ENCODE measurements at places on chromosomes 2 and 18.

GRCh38 chr2:70738159-70738558 is 29.8 kb downstream of the ADD2 start:
- no peak for DNase-seq

DNA sequence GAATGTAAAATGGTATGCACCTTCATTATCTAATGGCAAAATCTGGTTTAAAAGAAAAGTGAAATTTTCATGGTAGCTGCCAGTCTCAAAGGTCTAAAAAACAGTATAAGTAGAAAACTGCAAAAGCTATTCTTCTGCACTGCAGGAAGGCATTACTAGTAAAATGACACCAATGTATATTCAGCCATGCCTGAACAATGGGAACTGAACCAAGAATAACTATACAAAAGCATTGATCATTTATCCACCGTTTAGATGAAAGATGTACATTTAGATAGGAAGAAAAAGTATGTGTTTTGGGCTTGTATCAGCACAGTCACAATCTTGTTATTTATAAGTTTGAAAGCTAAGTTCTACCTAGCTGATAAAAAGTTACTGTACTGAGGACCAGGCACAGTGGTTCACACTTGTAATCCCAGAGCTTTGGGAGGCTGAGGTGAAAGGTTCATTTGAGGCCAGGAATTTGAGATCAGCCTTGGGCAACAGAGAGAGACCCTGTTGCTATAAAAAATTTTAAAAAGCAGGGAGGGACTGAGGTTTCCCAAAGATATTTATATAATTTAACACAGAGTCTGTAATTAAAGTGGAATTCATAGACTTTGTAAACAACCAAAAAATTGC is 163.1 kb upstream of the WDSUB1 start:
- DNase-seq: no peak

DNA sequence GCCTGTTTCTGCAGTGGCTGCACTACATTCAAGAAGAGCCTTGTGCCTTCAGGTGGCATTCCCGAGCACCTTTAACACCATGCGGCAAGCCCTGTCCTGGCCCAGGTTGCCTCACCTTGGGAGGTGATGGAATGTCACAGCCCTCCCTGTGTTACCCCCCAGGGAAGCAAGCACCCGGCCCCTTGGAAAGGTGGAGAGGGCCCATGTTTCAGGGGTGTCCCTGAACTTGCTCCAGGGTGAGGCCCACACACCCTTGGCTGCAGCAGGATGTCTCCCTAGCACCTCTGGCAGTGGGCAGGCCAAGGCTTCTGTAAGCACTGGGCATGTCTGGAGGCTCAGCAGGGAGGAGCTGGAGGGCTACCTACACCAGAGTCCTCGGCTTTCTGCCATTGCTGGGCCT is 29.3 kb upstream of the ACAA2 start:
- no peak for DNase-seq

DNA sequence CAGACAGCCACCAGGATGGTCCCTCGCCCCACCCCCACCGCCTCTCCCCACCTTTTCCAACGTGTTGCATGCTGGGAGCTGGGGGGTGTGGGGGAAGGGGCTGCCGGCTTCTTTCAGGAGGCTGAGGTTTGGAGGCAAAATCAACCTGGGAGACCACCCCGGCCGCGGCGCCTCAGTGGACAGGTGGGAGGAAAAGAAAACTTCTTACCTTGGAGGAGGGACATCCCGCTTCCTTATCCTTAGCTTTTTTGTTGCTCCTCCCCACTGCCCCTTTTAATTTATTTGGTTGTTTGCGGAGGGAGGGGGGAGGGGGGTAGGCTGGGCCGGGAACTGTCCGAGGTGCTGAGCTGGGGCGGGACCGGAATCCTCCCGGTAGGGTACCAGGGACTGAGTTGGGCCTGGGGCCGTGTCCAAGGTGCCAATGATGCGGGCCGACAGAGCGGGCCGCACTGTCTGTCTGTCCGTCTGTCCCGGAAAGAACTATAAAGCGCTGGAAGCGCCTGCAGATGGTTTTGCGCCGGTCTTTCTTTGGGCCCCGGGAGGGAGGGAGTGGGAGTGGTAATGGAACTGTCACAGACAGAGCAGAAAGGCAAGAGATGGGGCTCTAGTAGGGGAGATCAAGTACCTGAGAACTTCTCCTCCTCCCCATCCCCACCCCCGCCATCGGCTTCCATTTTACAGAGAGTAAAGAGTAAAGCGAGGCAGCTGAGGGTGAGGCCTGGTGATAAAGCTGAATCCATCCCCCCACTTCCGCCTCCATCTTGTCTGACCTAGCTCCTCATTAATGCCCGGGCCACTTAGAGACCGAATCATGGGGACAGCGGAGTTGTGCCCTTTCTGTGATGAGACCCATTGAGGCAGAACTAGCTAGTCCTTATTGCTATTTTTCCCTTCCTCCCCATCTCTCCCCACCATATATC is 2.4 kb downstream of the CDK5R2 start:
- DNase-seq: no peak

DNA sequence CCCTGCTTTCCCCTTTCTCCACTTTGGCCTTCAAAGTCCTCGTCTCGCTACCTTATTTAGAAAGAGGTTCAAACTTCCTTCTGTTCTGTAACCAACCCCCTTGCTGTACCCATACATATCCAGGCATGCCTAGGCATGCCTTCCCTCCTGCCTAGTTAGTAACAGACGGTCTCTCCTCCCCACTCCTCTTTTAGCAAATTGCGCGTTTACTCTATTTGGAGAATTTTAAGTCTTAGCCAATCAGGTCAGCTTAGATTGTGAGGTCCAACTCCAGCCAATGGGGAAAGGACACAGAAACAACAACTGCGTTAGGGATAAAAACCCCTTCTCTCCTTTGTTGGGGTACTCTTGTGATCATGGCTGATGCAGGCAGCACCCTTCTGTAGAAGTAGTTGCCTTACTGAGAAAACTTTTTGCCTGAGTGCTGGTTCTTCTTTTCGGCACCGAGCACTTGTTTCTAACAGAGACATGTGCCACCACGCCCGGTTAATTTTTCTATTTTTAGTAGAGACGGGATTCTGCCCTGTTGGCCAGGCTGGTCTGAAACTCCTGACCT is 85.9 kb upstream of the FOXI3 start:
- no peak for DNase-seq

DNA sequence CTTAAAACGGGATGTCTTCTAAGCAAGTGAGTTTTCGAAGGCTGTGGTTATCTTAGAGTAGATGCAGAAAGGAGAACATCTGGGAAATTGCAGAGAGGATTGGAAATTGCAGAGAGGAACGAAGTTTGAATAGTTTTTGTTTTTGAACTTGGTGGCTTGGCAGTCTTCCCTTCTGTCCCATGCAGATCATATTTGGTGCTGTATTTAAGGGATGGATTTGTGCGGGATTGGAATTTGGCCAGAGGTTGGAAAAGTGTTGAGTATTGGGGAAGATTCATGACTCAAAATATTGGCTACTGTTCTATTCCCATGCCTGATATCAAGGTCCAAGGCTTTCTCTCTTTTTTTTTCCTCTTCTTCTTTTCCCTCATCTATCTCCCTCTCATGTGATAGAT is 18.2 kb downstream of the PTPRM start:
- DNase-seq: no peak

DNA sequence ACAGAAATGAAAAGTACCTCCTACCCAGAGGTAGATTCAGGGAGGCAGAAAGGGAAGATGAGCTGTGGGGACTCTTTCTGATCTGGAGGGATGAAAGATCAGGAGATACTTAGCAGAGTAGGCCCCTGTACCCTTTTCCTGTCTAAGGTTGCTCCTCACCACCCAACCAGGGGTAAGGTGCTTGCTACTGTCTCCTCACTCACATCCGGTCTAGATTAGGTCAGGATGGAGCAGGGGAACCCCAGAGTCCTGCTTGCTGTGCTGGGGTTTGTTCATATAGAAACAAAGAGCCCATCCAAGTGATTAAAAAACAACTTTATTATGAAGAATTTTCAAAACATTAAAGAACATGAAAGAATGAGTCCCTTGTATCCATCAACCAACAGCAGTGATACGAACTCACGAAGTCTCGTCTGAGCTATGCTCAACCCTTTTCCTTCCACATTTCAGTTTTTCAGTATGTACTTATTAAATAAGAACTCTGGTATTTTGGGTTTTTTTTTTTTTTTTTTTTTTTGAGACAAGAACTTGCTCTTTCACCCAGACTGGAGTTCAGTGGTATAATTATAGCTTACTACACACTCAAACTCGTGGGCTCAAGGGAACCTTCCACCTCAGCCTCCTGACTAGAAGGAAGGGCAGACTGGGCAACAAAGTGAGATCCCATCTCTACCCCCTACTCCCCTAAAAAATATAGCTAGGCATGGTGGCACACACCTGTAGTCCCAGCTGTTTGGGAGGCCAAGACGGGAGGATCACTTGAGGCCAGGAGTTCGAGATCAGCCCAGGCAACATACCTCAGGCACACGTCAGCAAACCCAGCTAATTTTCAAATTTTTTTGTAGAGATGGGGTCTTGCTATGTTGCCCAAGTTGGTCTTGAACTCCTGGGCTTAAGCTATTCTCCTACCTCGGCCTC is 28.5 kb upstream of the MCFD2 start:
- no peak for DNase-seq

GRCh38 chr2:67374949-67375348 is 22.2 kb upstream of the ETAA1 start:
- no peak for DNase-seq

GRCh38 chr18:12362473-12363174 is 14.4 kb downstream of the AFG3L2 start:
- no peak for DNase-seq

GRCh38 chr2:219689676-219690628 is 62.5 kb downstream of the SLC4A3 start:
- DNase-seq: no peak

- peak; percentile 59 for DNase-seq
Measured at GRCh38 chr18:22601481-22601880, 183.8 kb upstream of the CTAGE1 start.

DNA sequence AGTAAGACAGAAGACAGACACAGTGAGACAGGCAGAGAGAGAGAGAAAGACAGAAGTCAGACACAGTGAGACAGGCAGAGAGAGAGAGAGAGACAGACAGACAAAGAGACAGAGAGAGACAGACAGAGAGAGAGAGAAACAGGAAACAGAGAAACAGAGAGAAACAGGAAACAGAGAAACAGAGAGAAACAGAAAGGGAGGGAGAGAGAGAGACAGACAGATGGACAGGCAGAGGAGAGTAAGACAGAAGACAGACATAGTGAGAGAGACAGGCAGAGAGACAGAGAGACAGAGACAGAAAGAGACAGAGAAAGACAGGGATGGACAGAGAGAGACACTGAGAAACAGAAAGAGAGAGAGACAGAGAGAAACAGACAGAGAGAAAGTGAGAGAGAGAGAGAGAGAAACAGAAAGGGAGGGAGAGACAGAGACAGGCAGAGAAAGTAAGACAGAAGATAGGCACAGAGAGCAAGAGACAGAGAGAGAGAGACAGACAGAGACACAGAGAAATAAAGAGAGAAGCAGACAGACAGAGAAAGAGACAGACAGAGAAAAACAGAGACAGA is 109.3 kb upstream of the ANKRD30BL start:
- no peak for DNase-seq

GRCh38 chr18:45628979-45629958 is 14.0 kb downstream of the SLC14A2 start:
- DNase-seq: no peak

DNA sequence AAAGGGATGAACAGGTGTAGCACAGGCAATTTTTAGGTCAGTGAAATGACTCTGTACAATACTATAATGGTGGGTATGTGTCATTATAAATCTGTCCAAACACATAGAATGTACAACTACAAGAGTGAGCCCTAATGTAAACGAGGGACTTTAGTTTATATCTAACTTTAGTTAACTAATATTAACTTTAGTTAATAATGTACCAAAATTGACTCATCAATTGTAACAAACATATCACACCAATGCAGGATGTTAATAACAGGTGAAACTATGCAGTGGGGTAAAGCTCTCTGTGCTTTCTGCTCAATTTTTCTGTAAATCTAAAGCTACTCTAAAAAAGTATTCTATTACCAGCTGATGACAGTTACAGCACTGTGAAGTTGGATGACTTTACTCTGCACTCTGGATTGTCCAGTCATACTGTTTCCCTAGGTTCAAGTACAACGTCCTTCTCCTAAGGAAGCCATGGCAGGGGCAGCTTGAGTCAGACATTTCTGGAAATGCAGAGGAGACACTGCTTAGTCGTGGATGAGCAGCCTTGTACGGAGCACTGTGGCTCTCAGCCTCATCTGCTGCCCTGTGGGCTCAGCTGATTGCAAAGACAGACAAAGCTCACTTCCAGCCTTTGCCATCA is 26.1 kb downstream of the TGFA start:
- no peak for DNase-seq

- no peak for DNase-seq
Measured at GRCh38 chr2:71683070-71683469, 229.7 kb downstream of the DYSF start.

- no peak for DNase-seq
Measured at GRCh38 chr2:232479341-232480200, 8.1 kb downstream of the ECEL1 start.

- DNase-seq: peak; percentile 87
Measured at GRCh38 chr2:235605312-235606003, 111.6 kb downstream of the AGAP1 start.

DNA sequence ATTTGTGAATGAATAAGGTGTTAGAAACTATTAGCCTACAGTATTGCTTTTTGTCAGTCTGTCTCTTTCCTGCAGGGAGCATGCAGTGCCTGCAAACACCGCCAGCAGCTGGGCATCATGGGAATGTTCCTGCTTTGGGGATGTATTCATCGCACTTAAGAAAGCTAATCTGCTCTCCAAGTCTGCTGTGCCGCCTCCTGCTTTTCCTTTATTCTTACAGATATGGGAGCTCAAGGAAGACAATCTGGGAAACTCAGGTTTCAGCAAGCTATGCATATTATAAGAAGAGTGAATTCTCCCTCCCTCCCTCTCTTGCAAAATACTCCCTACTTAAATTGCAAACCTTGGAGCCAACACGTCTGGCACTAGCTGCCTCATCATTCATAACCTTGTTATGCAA is 479.2 kb upstream of the ACVR2A start:
- no peak for DNase-seq
